ENCODE measurements at places on chromosomes 5 and 9.
A peak's percentile ranks its signal among the peaks of the same experiment; 100 is the strongest.

DNA sequence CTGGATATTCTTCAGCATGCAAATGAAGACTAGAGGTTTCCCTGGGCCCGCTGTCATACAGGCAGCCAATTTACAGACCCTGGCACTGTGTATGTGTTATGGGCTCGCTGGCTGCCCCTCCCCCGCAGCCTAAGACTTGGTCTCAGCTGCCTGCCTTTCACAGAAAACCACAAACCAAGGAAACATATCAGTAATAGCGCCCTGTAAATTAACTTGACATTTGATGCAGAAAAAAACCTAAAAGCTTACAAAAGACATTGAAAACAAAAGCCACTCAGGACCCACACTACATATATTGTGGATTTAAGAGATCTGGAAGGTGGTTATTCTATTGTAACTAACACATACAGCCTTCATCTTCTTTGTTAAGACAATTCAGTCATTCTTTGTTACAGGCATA lies 287.0 kb upstream of the TMEM161B start:
- no peak for DNase-seq

- peak; percentile 43 for DNase-seq
Measured at GRCh38 chr5:124583469-124584350, 162.7 kb downstream of the ZNF608 start.

DNA sequence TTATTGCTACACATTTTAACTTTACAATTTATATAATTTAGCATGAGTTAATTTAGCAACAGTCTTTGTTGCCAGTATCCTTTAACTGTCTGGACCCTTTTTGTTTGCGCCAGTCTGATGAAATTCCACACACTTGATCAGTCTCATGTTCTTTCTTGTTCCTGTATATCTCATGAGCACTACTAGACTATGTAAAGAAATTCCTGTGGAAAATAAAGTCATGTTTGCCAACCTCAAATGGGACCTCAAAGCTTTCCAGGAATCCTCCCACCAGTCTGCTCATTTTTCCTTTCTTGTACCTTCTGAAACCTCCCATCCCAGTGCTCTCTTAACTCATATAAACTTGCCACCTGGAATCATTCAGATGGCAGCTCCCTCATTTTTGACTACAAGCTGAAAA lies 8.0 kb downstream of the DMXL1 start:
- no peak for DNase-seq

DNA sequence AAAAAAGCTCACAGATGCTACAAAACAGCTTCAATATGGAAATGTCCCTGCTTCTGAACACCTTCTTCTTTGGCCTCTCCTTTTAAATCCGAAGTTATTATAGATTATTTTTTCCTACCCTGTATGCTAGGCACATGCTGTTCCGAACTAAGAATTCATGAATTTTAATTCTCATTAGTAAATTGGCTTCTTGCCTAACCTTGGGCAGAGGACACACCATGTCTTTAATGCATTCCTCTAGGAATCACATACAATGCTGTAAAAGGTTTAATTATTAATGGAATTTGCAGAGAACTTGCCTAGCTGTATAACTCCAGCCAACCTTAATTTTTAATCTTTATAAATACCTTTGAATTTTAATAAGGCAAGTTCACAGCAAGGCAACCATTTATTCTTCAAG lies 234.4 kb downstream of the NTRK2 start:
- no peak for DNase-seq

DNA sequence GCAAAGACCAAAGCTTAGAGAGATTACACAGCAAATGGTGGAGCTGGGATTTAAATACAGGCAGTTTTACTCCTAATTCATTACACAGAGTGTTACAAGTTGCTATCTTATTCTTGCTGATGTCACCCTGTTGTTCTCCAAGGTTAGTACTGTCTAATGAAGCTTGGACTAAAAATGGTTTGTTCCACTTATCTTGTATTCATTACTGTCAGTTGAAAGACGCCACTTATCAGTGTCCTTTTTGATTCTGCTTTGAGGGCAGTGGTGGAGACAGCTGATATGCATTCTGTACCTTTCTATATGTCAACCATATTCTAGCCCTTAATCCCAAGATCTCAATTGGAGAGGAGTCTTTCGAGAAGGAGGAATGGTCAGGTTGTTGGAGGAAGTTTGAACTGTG lies 14.0 kb upstream of the DENND4C start:
- no peak for DNase-seq

- no peak for DNase-seq
Measured at GRCh38 chr5:151676314-151676712, 10.4 kb downstream of the SPARC start.

- DNase-seq, result no peak
Measured at GRCh38 chr5:156591631-156592030, 258.5 kb upstream of the PPP1R2B start.

- DNase-seq, result peak; percentile 36
Measured at GRCh38 chr9:134384811-134385479, 58.7 kb downstream of the RXRA start.

DNA sequence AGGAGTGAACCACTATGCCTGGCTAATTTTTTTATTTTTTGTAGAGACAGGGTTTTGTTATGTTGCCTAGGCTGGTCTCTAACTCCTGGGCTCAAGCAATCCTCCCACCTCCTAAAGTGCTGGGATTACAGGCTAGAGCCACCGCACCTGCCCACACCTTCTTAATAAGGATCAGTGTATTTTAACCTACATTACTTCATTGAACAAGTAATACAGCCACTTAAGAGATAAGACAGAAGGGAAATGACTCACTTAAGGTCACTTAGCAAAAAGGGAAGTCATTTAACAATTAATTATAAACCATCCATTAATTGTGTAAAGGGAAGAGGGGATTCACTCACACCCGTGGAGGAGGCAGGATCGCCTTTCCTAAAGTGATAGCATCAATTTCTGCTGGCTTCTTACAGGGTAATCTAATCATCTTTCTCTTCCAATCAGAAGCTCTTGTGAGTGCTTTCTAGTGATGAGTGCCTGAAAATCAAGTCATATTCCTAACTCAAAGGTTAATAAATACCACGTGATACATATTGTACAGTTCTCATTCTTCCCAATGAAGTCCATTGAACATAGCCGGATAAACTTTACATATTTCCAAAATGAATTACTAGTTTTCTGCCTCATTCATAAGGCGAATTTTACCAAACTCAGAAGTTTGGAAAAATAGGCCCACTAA lies 3.5 kb downstream of the FBXW11 start:
- DNase-seq, result no peak

DNA sequence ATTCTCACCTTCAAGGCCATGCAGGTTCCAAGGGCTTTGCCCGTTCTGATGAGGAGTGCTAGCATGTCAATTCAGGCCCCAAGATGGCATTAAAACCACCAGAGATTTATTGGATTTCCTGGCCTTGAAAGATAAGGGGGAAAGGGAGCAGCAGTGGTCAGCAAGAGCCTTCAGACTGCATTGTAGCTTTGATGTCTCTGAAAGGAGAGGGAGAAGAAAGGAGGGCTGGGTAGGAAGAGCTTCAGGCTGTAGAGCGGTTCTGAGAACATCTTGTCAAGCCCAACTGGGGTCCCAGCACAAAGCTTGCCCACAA lies 41.8 kb upstream of the FGF1 start:
- no peak for DNase-seq

DNA sequence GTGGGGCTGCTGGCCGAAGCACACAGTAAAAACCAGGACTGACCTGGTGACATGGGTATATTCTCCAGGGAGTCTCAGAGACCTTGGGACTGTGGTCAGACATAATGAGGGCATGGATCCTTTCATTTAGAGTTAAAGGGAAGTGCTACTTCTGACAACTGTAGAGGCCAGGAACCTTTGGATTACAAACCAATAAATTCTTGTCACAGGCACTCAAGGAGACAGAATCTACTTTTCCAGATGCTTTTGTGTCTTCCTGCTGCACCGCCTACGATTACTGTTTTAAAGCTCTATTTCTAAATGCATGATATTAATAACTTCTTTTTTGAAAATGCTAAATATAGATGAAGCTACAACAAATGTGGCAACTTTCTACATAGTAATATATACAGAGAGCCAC lies 106.5 kb upstream of the LPAR1 start:
- DNase-seq, result no peak

All from GM03348 (cell line).